ENCODE measurements at places on chromosomes 12 and 14.

- no peak for DNase-seq
These were observed 19.8 kb downstream of the RPGRIP1 start for GRCh38 chr14:21299562-21300130.

- DNase-seq, result no peak
These were observed 51.3 kb downstream of the SSPN start for GRCh38 chr12:26246483-26247164.

GRCh38 chr14:43438056-43438455, 1069.0 kb downstream of the FSCB start:
- DNase-seq, result no peak

- DNase-seq, result no peak
These were observed 17.0 kb downstream of the PPP1R1A start for GRCh38 chr12:54571193-54572188.

- no peak for DNase-seq
These were observed 80.3 kb downstream of the DCAF5 start for GRCh38 chr14:69072584-69072983.

- no peak for DNase-seq
These were observed 1.0 kb upstream of the TBK1 start for GRCh38 chr12:64450711-64451486.

- DNase-seq, result no peak
These were observed 65.4 kb downstream of the GLT1D1 start for GRCh38 chr12:128918481-128919260.

DNA sequence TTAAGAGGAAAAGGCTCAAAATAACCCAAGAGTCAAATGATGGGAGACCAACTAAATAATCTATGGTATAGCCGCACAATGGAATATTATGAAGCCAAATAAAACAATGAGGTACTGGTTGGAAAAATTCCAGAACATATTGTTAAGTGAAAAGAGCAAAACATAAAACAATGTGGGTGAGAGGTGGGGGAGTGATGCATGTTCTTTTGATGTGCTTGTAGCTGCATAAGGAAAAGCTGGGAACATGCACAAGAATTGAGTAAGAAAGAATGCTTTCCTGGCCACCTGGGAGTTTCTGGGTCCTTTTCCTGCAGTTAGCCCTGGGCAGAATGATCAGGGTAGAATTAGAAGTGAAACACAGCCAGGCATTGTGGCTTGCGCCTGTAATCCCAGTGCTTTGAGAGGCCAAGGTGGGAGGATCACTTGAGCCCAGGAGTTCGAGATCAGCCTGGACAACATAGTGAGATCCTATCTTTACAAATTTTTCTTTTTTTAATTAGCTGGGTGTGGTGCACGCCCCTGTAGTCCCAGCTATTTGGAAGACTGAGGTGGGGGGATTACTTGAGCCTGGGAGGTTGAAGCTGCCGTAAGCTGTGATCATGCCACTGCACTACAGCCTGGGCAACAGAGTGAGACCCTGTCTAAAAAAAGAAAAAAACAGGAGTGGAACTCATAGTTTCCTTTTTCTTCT, 7.9 kb downstream of the ABCB9 start:
- DNase-seq, result no peak

DNA sequence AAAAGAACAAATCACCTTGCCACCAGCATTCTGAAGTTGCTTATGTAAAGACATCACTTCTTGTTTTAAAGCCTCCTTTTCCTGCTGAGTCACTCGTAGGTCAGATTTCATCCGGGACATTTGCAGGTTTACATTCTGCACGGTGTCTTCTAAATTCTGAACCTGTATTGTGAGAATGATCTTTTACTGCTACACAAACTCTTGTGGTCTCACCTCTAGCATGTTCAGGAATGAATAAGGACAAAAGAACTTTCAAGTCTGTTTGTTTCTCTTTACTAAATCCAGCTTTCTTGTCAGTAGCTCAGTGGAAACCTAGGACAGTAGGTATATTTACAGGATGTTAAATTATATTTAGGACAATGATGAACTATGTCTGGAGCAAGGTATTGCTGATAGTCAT, 73.5 kb upstream of the SAV1 start:
- no peak for DNase-seq

GRCh38 chr12:47303207-47303606, 223.4 kb upstream of the AMIGO2 start:
- no peak for DNase-seq

- no peak for DNase-seq
These were observed 85.0 kb upstream of the ANO2 start for GRCh38 chr12:6030081-6030480.

- DNase-seq, result no peak
These were observed 10.7 kb upstream of the MCRS1 start for GRCh38 chr12:49578471-49579112.

GRCh38 chr12:53674977-53675700, 744 bp downstream of the ATP5MC2 start:
- no peak for DNase-seq

DNA sequence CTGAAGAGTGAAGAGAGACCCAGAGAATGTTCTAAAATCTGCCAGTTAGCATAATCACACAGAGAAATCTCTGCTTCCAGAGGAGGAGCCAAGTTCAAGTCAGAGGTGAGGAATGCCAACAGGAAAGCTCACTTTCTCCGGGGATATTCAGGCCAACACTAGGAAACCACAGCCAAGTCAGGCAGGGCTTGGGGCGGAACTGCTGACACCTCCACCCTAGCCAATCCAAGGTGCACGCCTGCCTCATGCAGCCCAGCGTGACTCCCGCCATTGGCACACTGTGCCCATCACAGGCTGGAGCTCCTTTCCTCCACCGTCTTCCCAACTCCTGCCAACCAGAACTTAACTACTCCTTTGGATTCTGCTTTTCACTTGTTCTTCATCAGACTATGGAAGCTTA, 374.3 kb upstream of the CCDC196 start:
- DNase-seq, result no peak

GRCh38 chr14:90850487-90850886, 34.3 kb upstream of the TTC7B start:
- DNase-seq, result no peak

Measured in heart left ventricle (tissue), 16 donors.